ENCODE measurements at places on chromosomes 16 and 17.
A peak's percentile ranks its signal among the peaks of the same experiment; 100 is the strongest.

DNA sequence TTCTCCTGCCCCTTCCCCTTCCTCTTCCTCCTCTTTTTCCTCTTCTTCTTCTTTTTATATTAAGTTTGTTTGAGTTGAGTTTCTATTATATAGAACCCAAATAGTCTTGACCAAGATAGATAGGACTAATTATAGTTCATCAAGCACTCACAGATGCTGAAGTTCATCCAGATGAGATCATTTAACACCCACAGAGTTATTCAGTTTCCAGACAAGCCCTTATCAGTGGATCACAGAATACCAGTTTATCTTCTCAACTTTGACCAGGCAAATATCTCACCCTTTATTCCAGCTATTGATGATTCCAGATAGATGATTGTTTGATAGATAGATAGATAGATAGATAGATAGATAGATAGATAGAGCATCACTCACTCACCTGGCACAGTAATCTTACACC lies 87.5 kb downstream of the AXIN2 start:
- no peak for DNase-seq

DNA sequence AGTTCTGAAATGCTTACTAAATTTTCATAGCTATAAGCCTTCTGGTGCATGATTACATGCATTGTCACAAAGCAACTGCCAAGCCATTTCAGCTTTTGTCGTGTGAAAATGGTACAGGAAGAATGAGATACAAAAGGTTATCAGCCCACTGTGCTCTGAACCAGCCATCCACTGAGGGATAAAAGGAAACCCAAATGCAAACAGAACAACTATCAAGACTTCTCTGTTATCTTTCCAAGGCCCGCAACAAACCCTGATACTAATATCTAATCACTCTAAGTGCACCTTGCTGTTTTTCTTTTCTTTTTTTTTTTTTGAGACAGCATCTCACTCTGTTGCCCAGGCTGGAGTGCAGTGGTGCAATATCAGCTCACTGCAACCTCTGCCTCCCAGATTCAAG lies 109.0 kb downstream of the FTO start:
- no peak for DNase-seq

DNA sequence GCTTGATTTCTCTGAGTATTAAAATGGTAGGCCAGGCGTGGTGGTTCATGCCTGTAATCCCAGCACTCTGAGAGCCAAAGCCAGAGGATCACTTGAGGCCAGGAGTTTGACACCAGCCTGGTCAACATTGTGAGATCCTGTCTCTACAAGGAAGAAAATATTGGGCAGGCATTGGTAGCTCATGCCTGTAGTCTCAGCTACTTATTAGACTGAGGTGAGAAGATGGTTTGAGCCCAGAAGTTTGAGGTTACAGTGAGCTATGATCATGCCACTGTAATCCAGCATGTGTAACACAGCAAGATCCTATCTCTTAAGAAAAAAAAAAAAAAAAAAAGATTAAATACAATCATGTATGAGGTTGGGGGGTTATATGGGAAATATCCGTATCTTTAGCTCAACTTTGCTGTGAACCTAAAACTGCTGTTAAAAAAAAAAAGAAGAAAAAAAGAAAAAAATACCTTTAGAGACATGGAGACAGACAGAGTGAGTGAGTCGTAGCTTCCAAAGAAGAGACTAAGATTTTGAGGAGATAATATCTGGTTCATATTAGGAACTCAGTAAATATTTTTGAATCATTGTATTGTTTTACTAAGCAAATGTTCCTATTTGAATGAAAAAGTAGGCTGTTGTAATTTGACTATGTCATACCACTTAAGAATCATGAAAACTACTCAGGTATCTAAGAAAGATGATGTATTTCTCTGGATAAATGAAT lies 325.7 kb upstream of the TBX2 start:
- DNase-seq, result no peak

- DNase-seq, result no peak
Observed at GRCh38 chr16:46807336-46807735, 23.6 kb downstream of the C16orf87 start.

GRCh38 chr17:50861334-50861676 lies 4.8 kb downstream of the TOB1 start:
- no peak for DNase-seq

DNA sequence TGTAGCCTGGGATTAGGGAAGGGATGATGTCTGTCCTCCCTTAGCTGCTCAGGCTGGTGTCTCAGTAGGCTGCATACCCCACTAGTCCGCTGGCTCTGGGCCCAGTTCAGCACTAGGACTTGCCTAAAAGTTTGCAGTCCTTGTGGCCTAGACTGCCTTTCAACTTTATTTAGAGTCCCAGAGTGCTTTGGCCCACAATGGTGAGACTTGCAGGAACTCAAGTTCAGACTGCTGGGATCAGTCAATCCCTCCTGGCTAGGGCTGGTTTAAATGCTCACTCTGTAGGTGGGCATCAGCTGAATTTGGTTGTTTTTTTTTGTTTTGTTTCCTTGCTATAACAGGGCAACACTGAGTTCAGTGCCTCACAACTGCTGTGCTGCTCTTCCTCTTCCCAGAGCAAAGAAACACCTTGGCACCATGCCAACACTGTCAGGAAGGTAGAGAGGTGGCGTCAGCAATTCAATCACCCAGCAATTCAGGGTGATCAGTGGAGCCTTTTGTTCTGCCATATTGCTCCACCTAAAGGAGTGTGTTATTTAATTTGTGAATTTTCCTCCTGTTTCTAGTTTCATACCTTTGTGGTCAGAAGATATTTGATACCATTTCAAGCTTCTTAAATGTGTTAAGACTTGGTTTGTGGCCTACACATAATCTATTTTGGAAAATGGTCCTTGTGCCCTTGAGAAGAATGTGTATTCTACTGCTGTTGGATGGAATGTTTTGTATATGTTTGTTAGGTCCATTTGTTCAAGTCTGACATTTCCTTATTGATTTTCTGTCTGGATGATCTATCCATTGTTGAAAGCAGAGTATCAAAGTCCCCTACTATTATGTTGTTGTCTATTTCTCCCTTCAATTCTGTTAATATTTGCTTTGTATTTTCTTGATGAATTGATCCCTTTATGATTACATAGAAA lies 284.0 kb upstream of the PMFBP1 start:
- DNase-seq, result no peak

DNA sequence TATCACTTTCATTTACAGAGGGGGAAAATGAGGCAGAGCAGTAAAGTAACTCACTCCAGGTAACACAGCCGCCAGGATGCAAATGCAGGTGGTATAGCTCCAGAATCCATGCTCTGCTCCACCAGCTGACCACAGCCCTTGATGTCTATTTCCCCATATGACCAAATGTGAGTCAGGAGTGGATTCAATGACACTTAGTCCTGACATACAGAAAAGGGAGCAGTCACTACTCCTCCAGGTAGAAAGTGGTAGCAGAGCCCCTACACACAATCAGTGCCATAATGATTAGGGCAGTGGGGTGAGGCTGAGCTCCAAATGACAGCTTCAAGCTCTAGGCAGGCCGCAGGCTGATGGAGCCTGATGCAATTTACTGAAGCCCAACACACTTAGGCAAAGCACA lies 43.3 kb upstream of the GFOD2 start:
- no peak for DNase-seq

GRCh38 chr17:76458580-76459490 lies 5.9 kb upstream of the UBE2O start:
- peak; percentile 73 for DNase-seq

- DNase-seq, result no peak
Observed at GRCh38 chr16:77324729-77325128, 110.1 kb downstream of the ADAMTS18 start.

Data from fibroblast of pulmonary artery (primary cell).